Lung (tissue), 17 donors: ENCODE measurements at places on chromosomes 4 and X. TPM values are rescaled to one million over a fixed set of nuclear protein-coding genes. Genes with fewer than 3 reads are reported as not detected.

HSFX1 gene
- total RNA-seq, result 1.6 TPM

SPANXN4 gene
- not detected for total RNA-seq

SMR3B gene
- not detected for total RNA-seq

PDGFC gene
- 18.8 TPM for total RNA-seq

CENPVL1 gene
- not detected for total RNA-seq

UGT2B15 gene
- 0.15 TPM for total RNA-seq

RCHY1 gene
- total RNA-seq, result 35.9 TPM

MAGEB17 gene
- total RNA-seq, result not detected

RNF128 gene
- 13.3 TPM for total RNA-seq

CENPVL2 gene
- total RNA-seq, result not detected

BRS3 gene
- not detected for total RNA-seq

DNA sequence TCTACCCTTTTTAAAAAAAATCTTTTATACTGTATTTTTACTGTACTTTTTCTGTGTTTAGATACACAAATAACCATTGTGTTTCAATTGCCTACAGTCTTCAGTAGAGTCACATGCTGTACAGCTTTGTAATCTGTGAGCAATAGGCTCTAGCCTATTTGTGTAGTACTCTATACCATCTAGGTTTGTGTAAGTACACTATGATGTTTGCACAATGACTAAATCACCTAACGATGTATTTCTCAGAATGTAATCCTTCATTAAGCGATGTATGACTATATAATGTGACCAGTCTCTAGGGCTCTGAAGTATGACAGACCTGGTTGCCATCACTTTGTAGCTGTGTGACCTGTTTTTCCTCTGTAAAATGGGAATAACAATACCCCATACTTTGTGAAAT lies 14.2 kb upstream of the DCAF4L1 start:
- DNase-seq, result no peak

DNA sequence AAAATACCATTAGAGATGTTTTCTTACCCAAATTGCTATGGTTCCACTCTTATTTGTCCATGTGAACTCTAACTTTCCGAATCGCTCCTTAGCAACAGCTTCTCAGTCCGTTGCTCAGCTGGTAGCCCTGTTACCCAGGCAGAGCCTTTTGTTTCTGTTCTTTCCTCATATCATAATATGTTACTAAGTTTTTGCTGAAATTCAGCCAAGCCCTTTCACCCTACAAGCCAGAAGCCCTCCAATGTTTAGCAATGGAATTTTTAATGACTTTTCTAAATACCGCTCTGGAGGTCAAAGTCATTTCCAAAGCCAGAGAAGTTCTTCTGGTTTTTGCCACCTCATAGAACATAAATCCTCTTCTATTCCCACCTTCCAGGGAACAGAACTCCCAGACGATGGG lies 1029.5 kb downstream of the C4orf33 start:
- DNase-seq, result peak; percentile 61

- DNase-seq, result peak; percentile 19
Observed at GRCh38 chr4:48594180-48594579, 104.1 kb downstream of the ZAR1 start.

DNA sequence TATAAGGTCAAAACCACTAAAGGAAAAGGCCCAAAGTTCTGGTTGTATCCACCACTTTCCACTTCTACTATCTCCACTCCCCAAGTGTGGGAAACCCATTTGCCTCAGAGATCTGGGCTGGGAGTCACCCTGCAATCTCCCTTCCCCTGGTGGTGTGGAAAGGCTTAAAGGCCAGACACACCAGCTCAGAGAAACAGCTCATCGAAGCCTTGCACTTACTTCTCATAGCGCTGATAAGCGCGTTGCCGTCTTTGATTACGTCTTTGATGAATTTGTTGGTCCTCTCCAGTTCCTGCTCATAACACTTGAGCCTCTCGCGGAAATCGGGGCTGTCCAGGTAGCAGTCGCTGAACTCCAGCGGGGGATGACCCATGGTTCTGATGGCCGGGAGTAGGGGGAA lies 647 bp downstream of the OPHN1 start:
- peak; percentile 16 for DNase-seq

DNA sequence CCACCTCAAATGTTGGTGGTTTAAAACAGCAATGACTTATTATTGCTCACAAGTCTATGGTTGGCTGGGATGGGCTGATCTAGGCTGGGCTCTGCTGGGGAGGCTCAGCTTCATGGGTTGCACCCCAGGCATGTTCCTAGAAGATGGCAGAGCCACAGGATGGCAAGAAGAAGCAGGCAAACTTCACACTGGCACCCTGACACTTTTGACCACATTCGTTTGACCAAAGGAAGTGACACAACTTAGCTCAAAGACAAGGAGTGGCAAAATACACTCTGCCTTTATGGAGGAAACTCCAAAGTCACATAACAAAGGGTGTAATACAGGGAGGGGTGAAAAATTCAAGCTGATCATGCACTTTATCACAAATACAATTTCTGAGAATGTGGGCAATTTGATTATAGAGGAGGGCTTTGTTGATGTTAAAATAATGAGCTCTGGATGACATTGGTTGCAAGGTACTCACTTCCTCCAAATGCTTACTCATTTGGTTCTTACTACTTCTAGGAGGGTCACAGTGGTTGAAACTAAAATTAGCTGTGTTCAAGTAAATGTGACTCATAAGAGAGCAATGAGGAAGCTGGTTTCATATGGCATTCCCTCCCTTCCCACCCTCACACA lies 249.2 kb upstream of the RPS6KA3 start:
- no peak for DNase-seq

DNA sequence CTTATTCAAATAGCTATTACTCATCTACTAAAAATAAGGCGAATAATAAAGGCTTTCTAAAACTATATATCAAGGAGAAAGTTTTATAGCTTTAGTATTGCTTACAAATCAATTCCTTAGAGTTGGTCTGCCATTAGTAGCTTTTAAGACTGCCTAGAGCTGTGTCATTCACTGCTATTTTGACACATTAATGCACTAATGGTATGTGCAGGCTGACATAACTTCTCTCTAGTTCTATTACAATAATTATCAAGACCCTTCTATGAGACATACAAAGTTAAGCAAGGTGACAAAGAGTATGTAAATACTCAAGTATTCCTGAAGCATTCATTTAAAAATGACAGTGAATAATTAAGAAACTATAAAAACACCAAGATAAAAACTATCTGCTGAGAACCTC lies 625.3 kb downstream of the STPG2 start:
- DNase-seq, result no peak

DNA sequence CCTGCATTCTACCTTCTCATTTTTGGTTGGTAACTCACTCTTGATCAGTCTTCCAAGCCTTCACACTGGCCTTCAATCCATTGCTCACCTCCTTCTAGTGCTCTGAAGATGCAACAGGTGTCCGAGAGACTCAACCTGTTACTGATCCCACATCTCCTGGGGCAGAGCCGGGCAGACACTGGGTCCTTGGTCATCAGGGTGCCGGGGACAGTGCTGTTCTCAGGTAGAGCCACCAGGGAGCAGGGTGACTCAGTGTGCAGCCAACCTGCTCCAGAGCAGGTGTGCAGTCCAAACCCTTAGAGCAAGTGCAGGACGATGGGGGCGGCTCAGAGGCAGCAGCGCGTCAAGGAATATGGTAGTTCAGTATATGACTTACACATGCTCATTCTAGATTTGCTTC lies 188.4 kb downstream of the DHX15 start:
- no peak for DNase-seq

GRCh38 chrX:153848325-153848724 lies 18.0 kb upstream of the PDZD4 start:
- DNase-seq, result no peak

DNA sequence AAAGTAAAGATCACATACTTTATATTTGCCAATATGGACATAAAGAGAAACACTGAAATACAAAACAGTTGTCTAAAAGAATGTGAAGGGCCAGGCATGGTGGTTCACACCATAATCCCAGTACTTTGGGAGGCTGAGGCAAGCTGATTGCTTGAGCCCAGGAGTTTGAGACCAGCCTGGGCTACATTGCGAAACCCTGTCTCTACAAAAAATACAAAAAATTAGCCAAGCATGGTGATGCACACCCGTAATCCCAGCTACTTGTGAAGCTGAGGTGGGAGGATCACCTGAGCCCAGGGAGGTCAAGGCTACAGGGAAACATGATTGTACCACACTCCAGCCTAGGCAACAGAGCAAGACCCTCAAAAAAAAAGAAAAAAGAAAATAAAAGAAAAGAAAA lies 11.8 kb downstream of the RBM47 start:
- no peak for DNase-seq

DNA sequence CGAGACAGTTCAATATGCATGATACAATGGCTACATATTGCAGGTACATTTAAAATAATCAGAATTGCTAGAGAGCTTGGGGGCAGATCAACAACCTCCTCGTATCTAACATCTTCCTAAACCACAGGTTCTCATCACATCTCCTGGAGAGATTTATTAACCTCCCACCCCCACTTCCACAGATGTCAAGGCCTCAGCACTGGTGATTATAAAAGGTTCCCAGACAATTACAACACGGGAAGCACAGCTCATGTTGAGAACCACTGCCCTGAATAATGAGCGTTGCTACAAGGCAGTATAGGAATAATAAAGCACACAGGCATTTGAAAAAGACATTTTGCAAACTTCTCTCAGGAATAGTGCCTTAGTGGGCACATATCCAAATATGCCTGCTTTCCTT lies 42.8 kb downstream of the ELOVL6 start:
- DNase-seq, result no peak

GRCh38 chr4:37978248-37978924 lies 18.2 kb downstream of the PTTG2 start:
- DNase-seq, result peak; percentile 33

DNA sequence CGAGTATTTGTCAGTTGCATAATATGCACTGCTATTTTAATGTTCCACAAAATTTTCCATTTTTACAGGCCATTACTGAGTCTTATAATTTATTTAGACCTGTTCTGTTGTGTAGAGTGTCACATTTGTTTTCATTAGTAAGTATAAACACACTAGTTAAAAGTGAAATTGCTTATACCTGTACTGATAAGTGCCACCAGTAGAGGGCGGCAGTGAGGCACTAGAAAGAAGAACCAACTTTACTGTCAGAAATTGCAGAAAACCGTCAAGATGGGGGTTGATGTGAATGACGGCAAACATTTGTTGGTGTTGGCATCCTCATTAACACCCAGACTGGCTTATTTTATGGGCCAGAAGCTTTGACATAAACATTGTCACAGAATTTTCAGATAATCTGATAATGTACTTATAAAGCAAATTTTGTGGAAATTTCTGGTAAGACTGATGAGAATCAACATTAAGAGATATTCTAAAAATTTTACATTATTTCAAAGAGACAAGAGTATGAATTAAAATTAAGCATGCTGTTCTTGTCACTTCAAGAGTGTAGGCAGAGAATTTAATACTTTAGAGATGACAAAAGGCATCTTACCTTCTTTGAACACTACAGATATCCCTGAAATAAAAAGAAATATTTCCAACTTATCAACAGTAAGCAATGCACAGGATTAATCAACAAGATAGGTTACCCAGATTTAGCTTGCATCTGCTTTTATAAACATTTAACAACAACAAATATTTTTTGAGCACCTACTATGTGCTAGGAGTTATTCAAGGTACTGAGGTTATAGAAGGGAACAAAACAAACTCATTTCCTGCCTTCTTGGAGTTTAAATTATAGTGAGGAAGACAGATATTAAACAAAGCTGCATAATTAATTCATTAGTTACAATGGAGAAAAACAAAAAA lies 24.9 kb downstream of the ALPK1 start:
- DNase-seq, result peak; percentile 58

GRCh38 chrX:96752781-96753180 lies 68.1 kb downstream of the DIAPH2 start:
- no peak for DNase-seq
